ENCODE measurements at places on chromosomes 7 and 10.

- DNase-seq, result no peak
Observed at GRCh38 chr10:31618541-31619291, 299.7 kb downstream of the ZEB1 start.

DNA sequence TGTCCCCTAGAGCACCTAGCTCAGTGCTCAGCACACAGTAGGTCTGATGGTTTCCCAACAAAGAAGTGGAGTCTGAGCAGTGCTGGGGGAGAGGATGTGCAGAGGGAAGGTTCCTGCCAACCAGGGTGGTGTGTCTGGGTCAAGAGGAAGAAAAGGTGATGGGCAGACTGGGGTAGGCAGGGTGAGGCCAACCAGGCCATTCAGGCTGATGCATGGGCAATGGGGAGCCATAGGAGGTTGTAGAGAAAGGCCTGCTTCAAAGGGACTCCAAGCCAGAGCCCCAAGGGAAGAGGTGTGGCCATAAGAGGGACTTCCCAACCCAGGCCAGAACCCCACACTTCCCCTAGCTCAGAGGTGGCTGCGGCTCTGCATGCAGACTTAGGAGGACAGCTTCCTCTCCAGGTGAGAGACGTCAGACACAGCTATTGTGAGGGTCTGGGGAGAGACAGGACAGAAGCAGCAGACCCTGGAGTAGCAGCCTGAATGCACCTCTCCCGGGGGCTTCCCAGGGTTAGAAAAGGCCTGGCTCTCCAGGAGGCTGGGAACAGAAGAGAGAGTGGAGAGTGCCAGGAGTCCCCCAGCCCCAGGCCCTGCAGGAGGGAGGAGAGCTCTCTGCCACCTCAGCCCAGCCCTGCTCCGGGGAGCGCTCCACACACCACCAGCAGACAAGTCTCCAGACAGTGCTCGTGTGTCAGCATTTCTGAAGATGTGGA, 87.4 kb upstream of the ZMIZ1 start:
- DNase-seq, result no peak

DNA sequence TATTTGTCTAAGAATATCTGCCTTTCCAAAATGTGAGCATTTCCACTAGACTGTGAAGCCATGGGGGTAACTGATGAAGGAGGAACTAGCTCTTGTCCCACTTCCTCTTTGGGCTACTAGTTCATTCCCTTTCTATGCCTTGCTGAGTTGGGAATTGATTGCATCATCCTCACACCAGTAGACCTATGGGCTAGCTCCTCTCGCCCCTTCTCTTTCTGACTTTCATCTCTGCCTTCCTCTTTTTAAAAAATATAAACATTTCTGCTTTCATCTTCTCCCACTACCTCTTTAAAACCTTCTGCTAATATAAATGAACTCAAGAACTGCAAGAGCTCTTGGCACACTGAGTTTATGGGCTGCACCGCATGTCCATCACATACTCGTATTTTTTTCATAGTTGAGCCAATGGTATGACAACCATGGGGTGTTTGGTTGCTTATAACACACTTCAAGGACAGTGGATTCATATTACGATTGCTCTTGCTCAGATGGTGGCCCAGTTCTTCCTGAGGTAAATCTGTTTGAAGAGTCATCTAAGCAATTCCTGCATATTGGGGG, 182.0 kb downstream of the REEP3 start:
- DNase-seq, result peak; percentile 83

DNA sequence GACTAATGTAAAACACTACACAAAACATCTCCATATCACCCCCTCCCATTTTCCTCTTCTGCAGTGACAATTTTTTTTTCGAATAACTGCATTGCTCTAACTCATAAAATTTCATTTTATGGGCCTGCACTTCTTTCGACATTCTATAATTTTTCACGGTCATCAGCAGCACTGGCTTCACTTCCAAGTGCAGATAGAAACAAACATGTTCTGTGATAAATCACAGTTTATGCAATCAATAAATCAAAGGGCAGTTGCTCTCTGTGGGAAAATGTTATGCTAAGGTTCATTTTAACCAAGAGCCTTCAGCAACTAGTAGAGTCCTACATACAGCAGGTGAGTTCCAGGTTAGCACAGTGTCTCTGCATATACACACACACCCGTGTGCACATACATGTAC, 100.1 kb downstream of the GPAM start:
- no peak for DNase-seq

GRCh38 chr7:47818796-47819606, 129.3 kb downstream of the PKD1L1 start:
- DNase-seq, result peak; percentile 80

DNA sequence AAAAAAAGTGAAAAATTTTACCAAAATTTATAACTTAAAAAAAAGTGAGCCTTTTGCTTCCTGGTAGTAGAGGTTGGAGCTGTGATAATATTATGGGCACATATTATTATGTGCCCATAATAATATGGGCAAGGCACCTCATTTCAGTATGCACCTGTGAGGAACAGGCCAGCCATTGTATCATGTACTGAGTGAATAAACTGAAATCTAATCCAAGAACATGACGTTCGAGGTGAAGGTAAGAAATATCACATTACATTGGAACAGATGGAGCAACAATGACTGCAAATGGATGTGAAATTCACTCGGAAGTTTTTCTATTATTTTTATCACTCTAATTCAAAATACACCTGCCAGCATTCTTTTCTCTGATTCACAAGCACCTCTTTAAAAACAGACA, 216.0 kb downstream of the KLF6 start:
- DNase-seq, result peak; percentile 87

GRCh38 chr7:28055161-28055544, 125.4 kb downstream of the JAZF1 start:
- no peak for DNase-seq

- peak; percentile 52 for DNase-seq
Observed at GRCh38 chr7:147418966-147419365, 1171.6 kb upstream of the C7orf33 start.

DNA sequence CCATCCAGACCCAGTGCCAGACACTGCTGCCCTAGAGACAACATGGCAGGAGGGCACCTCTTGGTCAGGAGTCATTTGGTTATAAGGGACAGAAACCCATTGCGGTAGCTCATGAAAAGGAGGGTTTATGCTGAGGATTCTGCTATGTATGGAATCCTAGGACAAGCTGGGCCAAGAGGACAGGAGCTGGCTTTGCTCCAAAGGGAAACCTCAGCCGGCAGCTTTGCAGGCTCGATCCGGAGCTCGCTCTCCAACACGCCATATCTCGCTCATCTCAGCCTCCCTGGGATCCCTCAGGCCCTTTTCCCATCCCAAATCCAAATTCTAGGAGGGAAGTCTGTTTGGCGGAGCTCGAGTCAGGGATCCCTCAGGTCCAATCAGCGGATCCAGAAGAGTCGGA, 345.7 kb downstream of the GLRX3 start:
- DNase-seq, result no peak

- no peak for DNase-seq
Observed at GRCh38 chr10:131907679-131908078, 6.9 kb downstream of the PPP2R2D start.

Data from DMS53 (cell line).